Dermis microvascular lymphatic vessel endothelial cell (primary cell): ENCODE measurements at places on chromosomes 13 and 19. TPM values are rescaled to one million over a fixed set of nuclear protein-coding genes. Genes with fewer than 3 reads are reported as not detected.

DNA sequence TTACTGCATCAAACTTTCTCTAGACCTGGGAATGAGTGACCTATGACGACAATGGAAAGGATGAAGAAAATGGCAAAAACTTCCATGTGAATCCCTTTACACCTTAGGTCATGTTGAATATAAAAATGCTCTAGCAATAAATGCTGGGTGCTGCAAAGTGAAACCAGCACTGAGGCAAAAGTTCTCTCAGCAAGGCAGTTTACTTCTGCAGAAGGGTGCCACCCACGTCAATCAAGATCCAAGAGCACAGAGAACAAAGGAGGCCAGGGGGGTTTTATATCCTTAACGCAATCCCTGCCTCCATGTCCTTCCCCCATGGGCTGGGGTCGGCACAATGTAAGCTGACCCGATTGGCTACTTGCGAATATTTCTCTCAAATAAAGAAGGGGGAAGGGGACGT, 38.7 kb downstream of the ZNF333 start:
- DNase-seq: no peak

GRCh38 chr13:26529441-26529840, 28.0 kb upstream of the WASF3 start:
- peak; percentile 44 for DNase-seq

DNA sequence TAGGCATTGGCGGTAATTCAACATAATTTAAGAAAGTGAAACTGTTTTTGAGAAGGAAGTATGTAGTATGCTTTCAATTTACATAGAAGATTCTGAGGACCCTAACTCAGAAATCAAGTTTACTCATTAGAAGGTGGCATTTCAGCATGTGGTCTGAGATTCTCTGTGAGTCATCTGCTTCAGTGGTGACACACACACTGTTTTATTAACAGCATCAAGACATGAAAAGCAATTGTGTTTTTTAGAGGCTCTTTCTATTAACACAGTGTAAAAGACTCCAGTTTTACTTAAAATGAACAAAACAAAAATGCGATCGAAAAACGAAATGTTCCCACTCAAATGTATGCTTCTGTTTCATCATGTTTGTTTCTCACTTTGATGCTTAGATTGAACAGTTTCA, 802.1 kb upstream of the SLITRK6 start:
- no peak for DNase-seq

GRCh38 chr13:40528881-40529280, 137.6 kb downstream of the FOXO1 start:
- no peak for DNase-seq

GRCh38 chr13:27259831-27260230, 8.5 kb downstream of the RPL21 start:
- peak; percentile 62 for DNase-seq

GRCh38 chr19:12111943-12112637, 28.1 kb downstream of the ZNF20 start:
- DNase-seq: no peak

DNA sequence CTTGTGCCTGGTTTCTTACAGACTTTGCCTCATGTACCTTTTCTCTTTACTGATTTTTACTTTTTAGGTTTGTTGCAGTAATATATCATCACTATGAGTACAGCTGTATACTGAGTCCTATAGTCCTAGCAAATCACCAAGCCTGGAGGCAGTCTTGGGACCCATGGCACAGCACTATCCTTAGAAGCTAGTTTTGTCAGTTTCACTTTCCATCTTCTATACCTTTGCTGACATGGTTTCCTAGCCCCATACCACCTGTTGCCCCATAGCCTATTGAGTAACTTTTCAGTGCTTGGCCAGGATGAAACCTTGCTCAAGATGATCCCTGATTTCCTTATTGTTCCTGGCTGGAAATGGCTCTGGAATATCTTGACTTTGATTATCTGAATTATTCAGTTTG, 826.4 kb downstream of the GPC5 start:
- DNase-seq: no peak

- DNase-seq: no peak
Measured at GRCh38 chr13:110699148-110700145, 6.5 kb downstream of the CARS2 start.

- DNase-seq: no peak
Measured at GRCh38 chr13:29405401-29405800, 190.1 kb downstream of the SLC7A1 start.

- peak; percentile 94 for DNase-seq
Measured at GRCh38 chr19:9435279-9436268, at the start of gene ZNF266. Gene ZNF266, minus strand, starts transcription at chr19:9435573. Its CDS starts 15,484 bp downstream, at chr19:9420089.

DNA sequence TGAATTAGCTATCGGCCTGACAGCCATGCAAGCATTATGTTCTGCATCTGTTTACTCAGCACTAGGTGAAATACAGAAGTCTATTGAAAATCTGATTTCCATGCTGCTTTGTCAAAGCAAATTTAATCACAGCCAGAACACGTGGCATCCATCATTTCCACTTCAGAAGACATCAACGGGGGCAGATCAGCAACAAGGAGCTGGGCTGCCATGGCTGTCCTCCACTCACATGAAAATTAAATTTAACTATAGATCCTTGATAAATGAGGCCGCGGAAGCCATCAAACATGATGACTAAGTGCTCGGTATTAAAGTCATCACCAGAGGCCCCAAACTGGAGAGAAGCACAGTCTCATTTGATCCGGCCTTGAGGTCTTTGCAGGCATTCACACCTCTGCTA, 443.5 kb downstream of the HS6ST3 start:
- DNase-seq: no peak

- no peak for DNase-seq
Measured at GRCh38 chr13:98687319-98687718, 65.2 kb downstream of the SLC15A1 start.

GRCh38 chr13:99979453-99980200, 2.0 kb upstream of the ZIC2 start:
- DNase-seq: no peak

DNA sequence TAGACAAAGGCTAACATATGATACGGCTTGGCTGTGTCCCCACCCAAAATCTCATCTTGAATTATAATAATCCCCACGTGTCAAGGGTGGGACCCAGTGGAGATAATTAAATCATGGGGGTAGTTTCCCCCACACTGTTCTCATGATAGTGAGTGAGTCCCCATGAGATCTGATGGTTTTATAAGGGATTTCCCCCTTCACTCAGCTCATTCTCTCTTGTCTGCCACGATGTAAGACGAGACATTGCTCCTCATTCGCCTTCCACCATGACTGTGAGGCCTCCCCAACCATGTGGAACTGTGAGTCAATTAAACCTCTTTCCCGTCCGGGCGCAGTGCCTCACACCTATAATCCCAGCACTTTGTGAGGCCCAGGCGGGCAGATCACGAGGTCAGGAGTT, 143.5 kb downstream of the RXFP2 start:
- no peak for DNase-seq

GRCh38 chr19:50695251-50696093, 24.1 kb downstream of the SHANK1 start:
- peak; percentile 28 for DNase-seq

- DNase-seq: no peak
Measured at GRCh38 chr19:7417671-7418324, 69.1 kb downstream of the ARHGEF18 start.

GRCh38 chr19:313988-314815, 23.0 kb upstream of the PLPP2 start:
- no peak for DNase-seq

PPP1R15A gene
- 21.6 and 36.4 TPM in 2 replicates for total RNA-seq

TUBA3C gene
- not detected in 2 replicates for total RNA-seq

IQCN gene
- total RNA-seq: 0.13 and 0.25 TPM in 2 replicates

TSKS gene
- not detected in 2 replicates for total RNA-seq

ATG4D gene
- 7.8 and 9.0 TPM in 2 replicates for total RNA-seq

RASIP1 gene
- 59.4 and 82.1 TPM in 2 replicates for total RNA-seq

CEACAM16 gene
- total RNA-seq: not detected in 2 replicates

FBN3 gene
- total RNA-seq: not detected in 2 replicates

CNFN gene
- 0.13 TPM in 1 of 2 replicates, not detected in the other for total RNA-seq

C19orf81 gene
- total RNA-seq: 0.89 TPM in 1 of 2 replicates, not detected in the other

CLEC11A gene
- 1.3 and 2.1 TPM in 2 replicates for total RNA-seq

AMER2 gene
- not detected in 2 replicates for total RNA-seq

FOXO1 gene
- 16.2 and 30.2 TPM in 2 replicates for total RNA-seq
